Immature natural killer cell (primary cell): ENCODE measurements at places on chromosomes 13 and 19.

DNA sequence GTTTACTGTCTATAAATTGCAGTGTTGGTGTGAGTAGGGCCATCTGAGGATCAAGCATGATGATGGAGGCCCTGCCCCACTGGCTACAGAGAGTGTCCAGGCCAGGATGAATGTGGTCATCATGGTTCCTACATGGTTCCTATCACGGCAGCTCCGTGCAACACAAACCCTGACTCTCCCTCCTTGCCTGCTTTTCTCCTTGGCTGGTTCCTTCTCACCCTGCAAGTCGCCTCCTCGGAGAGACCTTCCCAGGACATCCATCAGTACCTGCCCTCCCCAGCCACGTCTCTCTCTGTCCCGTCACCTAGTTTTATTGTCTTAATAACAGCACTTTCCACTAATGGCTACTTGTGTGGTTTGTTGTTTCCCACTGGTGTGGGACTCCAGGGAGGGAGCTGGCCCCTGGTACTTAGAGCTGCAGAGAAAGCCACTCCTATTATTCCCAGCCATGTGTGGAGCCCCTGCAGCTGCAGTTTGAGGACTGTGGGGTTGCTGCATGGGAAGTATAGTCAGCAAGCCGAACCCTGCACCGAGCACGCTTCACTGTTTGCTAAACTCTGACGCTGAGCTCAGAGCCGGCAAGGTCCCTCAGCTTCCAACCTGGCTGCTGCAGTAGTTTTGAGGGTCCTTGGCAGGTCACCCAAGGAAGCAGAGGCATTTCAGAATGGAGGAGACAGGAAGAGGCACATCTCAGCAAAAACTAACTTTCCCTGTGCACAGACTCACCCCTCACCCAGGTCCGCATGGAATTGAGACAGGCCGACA, 146.4 kb upstream of the VSTM2B start:
- DNase-seq: no peak

DNA sequence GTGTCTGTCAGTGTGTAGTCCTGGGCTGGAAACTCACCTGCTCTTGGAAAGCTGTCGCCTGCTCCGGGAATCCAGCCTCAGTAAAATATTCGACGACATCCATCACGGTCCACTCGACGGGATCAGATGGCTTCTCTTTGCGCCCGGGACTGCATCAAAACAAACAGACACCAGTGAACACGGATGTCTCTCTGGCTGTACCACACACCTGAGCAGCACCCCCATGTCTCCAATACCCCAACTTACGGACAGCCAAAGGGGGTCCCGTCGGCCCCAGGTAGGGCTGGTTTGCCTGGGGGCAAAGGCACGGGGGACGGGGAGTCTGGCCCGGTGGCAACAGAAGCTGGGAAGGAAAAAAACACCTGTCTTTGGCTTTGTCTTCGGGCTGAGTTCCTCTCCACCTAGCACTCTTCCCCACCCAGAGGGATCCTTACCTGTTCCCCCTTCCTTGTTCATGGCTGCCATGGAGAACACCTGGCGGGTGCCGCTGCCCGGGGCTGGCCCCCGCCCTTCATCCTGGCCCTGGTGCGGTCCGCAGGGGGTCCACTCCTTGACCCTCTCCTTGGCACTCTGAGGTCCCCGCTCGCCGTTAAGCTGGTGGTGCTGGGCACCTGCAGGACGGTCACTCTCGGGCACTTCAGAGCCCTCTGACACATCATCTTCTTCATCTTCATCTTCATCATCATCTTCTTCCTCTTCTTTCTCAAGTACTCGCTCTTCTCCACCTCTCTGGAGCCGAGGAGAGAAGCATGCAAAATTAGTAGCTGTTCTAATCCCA, 1.7 kb downstream of the SAMD1 start:
- DNase-seq: no peak

- no peak for DNase-seq
Observed at GRCh38 chr13:113736258-113736731, 22.7 kb upstream of the TMEM255B start.

GRCh38 chr19:42422901-42423461, 4.2 kb downstream of the LIPE start:
- no peak for DNase-seq

- DNase-seq: no peak
Observed at GRCh38 chr19:16160943-16161560, 12.3 kb downstream of the CIB3 start.

- peak; percentile 11 for DNase-seq
Observed at GRCh38 chr19:56253737-56254136, 18.8 kb upstream of the EDDM13 start.
